ENCODE measurements at places on chromosomes 1 and 21.

GRCh38 chr1:12739613-12740012 is 6.4 kb upstream of the CFAP107 start:
- DNase-seq, result no peak

GRCh38 chr21:34018910-34019309 is 54.5 kb upstream of the MRPS6 start:
- DNase-seq, result no peak

DNA sequence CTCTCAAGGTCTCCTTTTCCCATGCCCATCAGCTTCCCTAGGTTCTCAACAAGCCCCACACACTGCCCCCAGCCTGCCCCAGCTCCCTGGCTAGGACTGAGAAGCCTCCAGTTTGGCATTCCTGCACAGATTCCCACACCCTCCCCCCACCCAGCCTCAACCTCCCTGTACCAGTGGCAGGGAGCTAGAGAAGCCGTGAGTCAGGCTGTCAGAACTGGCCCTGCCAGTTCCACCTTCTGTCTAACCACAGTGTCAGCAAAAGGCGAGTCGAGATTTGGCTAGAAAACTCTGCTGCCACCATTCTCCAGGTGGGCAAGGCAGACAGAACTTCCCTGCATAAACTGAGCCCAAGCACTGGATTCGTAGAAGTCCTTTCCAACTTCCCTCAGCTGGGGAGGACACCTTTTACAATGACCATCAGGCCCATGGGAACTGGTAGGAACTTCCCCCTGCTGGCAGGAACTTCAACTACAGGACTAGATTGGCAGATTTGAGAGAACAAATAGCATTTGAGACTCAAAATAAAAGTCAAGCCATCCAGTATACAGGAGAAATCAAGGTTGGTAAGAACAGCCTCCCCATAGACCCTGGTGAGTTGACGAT is 31.0 kb downstream of the TNNT2 start:
- DNase-seq, result no peak

- no peak for DNase-seq
Measured at GRCh38 chr1:201551877-201552731, 13.2 kb downstream of the NAV1 start.

- no peak for DNase-seq
Measured at GRCh38 chr1:111963985-111964738, 25.3 kb downstream of the KCND3 start.

DNA sequence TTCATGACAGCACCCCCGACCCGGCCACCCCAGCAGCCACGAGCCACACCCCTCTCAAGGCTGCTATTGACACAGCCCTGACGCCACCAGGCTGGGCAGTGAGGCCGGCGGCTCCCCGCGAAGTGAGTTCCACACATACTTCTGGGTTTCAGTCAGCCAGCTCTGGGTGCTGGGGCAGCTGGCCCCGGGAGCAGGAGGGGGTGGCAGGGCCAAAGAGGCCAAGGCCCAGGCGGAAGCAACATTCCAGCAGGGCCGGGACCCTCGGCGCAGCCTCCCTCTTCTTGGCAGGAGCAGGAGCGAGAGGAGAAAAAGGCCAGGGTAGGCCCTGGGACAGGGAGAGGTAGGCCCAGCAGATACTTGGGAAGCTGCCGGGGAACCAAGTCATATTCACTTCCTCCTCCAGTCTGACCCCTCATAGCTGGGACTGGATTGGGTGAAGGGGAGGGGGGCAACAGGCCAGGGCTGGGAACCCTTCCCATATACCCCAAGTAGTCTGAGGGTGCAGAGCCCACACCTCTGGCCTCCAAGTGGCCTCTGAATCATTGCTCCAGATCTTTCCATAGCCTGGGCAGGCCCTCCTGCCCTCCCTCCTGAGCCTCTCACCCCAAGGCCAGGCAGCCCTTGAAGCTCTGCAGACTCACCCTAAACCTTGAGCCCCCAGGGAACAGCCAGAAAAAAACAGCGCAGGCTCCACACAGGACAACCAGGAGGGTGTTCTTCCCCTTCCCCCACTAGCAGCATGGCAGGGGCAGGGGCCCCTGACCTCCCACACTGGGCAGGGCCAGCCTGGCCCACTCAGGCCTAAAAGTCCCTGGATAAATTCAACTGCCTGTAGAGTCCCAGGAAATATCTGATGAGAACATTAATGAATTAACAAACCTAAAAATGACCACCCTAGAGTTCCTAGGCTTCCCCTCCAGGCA is 5.7 kb downstream of the HSPG2 start:
- no peak for DNase-seq
